ENCODE measurements at places on chromosomes 7 and 10. TPM values are rescaled to one million over a fixed set of nuclear protein-coding genes. Genes with fewer than 3 reads are reported as not detected.

GIMAP2 gene
- 3.6 TPM for polyA plus RNA-seq

PRKAR2B gene
- 8.8 TPM for polyA plus RNA-seq

TLL2 gene
- 1.8 TPM for polyA plus RNA-seq

PNLIPRP1 gene
- not detected for polyA plus RNA-seq

PHYHIPL gene
- polyA plus RNA-seq = 6.5 TPM

FAM149B1 gene
- 33.0 TPM for polyA plus RNA-seq

NCF1 gene
- 1.4 TPM for polyA plus RNA-seq

MINDY4 gene
- 7.6 TPM for polyA plus RNA-seq

ASB10 gene
- polyA plus RNA-seq = 4.4 TPM

TSPAN12 gene
- polyA plus RNA-seq = 60.7 TPM

Data from muscle of arm (tissue), 14 donors.